B cell (primary cell): ENCODE measurements at places on chromosomes 11 and 22.
A peak's percentile ranks its signal among the peaks of the same experiment; 100 is the strongest.

DNA sequence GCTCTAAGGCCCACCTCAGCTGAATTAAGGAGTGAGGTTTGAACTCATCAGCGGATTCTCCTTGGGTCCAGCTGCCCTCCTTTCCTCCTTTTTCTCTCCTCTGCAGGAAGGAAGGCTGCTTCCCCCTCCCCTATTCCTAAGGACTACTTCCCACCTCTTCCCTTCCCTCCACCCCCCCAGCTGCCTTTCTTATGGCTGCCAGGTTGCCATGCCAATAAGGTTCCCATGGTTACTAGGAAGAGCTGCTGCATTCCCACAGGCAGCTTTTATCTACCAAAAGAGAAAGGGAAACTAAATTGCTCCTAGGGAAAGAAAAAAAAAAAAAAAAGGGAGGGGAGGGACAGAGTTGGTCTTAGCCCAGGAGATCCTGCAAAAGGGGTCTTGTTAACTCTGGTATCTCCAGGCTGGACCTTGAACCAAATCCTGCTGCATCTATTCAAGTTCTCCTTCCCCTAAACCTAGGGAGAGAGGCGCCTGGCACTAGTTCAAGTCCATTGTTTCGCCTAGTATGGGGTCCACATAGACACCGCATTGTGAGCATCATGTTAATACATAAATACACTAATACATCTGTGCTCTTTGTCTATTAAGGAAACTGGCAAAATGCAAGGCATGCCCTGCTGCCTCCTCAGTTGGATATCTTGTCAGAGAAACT lies 21.2 kb upstream of the FEZ1 start:
- DNase-seq = no peak

- no peak for DNase-seq
Observed at GRCh38 chr11:113161711-113162591, 152.4 kb upstream of the TTC12 start.

- DNase-seq = no peak
Observed at GRCh38 chr11:131408025-131408640, 37.7 kb downstream of the NTM start.

DNA sequence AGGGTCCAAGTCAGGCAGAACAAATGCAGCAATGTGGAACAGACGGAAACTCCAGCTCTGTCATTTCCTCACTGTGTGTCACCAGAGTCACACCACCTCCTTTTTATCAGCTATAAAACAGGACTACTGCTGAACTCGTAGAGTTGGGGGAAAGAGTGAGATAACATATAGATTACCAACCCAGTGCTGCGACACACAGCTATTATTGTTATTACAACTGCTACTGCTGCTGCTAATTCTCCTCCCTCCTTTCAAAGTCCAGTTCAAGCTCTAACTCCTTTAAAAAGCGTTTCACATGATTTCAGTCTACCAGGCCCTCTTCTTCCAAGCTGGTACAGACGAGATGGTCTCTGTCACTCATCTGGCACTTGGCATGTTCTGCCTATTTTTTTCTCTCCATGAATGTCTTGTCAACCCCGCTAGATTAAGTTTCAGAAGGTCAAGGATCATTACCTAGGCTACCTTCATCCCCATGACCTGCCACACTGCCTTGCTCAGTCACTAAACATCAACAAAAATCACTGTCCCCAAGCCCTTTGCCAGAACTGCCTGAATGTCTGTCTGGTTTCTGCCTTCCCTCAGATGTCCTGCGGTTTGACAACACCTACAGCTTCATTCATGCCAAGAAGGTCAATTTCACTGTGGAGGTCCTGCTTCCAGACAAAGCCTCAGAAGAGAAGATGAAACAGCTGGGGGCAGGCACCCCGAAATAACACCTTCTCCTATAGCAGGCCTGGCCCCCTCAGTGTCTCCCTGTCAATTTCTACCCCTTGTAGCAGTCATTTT lies 3.7 kb upstream of the MTFP1 start:
- no peak for DNase-seq

DNA sequence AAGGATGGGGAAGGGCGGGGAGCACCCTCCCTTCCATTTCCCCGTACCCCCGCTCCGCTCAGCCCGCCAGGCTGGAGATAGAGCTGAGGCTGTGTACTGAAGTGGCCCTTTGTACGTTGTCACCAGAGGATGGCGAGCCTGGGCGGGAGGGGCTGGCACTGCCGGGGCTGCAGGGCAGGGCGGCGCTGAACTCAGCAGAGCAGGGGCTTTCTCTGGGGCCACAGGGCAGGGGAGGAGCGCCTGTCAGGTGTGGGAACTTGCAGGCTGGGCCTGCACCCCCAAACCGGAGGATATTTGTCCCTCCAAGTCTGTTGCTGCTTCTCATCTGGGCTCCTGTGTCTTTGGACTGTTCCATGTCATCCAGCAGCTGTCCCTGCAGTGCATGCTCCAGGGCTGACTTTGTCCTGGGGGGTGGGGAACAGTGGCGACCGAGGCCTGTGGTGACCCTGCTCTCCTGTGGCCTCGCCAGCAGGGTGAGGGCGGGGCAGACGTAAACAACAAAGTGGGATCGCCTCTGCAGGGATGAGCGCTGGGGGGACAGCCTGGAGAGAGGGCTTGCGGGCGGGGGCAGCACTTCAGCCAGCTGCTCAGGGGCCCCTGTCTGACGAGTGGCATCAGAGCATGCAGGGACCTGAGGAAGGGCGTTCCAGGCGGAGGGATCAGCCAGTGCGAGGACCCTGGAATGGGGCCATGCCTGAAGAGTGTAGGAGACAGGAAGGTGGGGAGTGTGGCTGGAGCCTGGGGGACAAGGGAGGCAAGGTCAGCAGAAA lies 13.1 kb downstream of the MGAT3 start:
- DNase-seq = peak; percentile 16

- DNase-seq = no peak
Observed at GRCh38 chr11:10838083-10838482, 19.8 kb downstream of the ZBED5 start.

- DNase-seq = peak; percentile 38
Observed at GRCh38 chr11:111302298-111302697, 4.0 kb downstream of the POU2AF3 start.

- DNase-seq = no peak
Observed at GRCh38 chr11:129933891-129934290, 38.5 kb upstream of the NFRKB start.

GRCh38 chr11:119692540-119692820 lies 36.5 kb downstream of the NECTIN1 start:
- DNase-seq = no peak

- no peak for DNase-seq
Observed at GRCh38 chr11:78949976-78950690, 375.5 kb upstream of the NARS2 start.

- no peak for DNase-seq
Observed at GRCh38 chr11:129861702-129862522, 33.5 kb downstream of the NFRKB start.

- DNase-seq = no peak
Observed at GRCh38 chr11:48109046-48109666, 107.5 kb upstream of the OR4B1 start.

DNA sequence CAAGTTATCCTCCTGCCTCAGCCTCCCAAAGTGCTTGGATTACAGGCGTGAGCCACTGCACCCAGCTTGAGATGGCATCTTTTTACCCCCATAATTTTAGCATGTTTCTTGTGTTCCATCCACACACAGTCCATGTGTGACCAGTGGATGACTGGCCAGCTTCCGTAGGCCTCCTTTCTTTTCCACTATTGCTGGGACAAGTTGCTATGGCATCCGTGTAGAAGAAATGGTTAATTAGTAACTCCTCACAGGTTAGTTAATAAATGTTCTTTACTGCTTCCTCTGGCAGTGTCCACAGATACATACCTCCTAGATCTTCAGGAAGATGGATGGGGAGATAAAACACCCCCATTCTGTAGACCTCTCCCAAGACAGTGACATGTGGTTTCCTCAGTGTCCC lies 154.3 kb upstream of the RASSF10 start:
- no peak for DNase-seq

DNA sequence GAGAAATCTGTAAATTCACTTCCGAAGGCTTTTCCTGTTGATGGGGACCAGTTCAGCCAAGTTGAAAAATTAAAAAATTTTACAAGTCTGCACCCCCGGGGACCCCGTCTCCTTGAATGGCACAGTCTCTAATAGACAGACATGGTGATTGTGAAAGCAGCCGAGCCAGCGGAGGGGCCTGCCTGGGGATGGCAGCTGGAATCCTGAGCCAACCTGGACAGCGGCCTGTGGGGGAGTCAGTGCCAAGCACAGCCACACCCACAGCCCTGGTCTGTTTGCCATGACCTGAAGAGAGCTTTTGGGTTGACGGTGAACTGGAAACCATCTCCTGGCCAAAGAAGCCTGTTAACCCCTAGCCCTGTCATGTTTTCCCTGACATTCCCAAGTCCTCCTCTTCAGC lies 64.7 kb downstream of the PARVG start:
- no peak for DNase-seq

DNA sequence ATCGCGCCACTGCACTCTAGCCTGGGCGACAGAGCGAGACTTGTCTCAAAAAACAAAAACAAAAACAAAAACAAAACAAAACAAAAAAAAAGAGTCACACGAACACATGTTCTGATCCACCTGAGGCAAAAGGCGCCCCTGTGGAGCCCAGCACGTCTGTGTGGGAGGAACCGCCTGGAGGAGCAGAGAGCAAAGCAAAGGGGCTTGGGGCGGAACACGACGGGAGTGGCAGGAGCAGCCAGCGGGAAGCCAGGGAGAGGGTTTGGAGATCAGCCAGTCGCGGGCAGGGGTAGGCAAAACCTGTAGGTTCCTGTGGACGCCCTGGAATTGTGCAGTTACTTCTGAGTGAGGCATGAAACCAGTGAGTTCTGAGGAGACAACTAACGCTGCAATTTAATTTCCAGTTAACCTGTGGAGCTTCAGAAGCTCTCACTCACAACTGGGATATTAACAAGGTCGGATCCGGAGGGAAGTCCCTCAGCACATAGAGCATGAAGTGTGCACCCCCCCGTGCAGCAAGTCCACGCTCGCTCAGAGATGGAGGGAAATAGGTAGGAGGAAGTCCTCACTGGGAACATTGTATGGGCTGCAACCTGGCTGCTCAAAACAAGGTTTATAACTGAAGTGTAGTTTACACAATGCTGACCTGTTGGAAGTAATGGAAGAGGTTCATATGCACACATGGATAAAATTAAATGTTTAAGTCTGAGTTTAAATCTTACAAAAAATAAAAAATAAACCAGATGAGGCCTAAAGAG lies 13.2 kb upstream of the USP18 start:
- DNase-seq = no peak

- peak; percentile 79 for DNase-seq
Observed at GRCh38 chr22:33325232-33326004, 267.2 kb upstream of the SYN3 start.

DNA sequence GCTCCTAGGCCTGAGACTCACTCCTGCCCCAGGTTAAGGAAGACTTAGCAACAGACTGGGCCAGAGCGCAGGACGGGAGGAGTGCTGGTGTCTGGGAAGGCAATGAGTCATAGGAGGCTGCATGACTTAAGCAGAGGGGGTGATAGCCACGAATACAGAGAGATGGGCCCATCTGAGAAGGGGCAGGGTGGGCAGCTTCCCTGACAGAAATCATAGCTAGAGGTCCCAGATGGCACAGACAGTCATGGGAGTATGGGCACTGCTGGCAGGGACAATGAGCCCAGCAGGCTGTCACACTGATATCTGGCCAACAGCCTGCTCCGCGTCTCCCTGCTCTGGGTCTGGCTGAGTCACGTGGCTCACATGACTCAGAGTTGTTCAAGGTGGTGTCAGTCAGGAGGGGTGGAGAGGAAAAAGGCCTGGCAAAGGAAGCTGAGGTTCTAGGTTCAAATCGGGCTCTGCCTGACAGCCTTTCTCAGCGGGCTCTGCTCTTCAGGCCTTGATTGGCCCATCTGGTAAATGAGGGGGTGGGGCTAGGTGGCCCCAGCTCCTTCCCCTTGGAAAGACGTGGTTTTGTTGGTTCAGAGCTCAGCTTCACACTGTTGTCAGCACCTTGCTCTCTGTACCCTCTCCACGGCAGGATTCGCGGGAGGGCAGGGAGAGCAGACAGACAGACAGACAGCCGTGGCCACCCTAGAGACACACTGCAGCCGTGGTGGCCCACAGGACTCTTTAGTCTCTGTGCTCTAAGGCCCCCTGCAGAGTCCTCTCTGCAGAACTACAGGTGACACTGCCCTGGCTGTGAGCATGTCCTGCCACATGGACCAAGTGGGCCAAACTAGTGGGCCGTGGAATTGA lies 47.8 kb downstream of the DBX1 start:
- no peak for DNase-seq

- DNase-seq = no peak
Observed at GRCh38 chr11:28559492-28559891, 451.3 kb downstream of the METTL15 start.

- DNase-seq = no peak
Observed at GRCh38 chr11:128208329-128209137, 378.8 kb downstream of the ETS1 start.

GRCh38 chr11:30546334-30546733 lies 39.8 kb downstream of the MPPED2 start:
- no peak for DNase-seq

GRCh38 chr11:67301313-67301921 lies 1.9 kb upstream of the SSH3 start:
- DNase-seq = no peak

DNA sequence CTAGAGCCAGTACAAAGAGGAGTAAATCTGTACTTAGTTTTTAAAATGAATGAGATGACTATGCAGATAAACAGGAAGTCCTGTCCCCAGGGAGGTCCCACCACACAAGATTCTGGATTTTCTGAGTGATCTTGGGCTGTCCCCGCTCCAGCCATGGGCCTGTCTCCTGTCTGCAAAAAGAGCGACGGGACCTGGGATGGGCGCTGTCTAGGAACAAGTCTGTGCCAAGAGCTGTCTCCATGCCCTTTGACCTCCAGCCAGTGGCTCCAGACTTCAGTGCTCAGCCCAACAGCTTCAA lies 6.0 kb downstream of the CSNK1E start:
- DNase-seq = peak; percentile 55

- no peak for DNase-seq
Observed at GRCh38 chr22:36911887-36912661, 1.4 kb upstream of the CSF2RB start.

- DNase-seq = no peak
Observed at GRCh38 chr22:46250783-46251125, 661 bp upstream of the CDPF1 start.

GRCh38 chr22:27195094-27195493 lies 537.7 kb downstream of the MIAT start:
- no peak for DNase-seq

- DNase-seq = no peak
Observed at GRCh38 chr11:6124245-6124644, 16.8 kb downstream of the OR56B4 start.
